ENCODE measurements at places on chromosomes 4 and X. TPM values are rescaled to one million over a fixed set of nuclear protein-coding genes. Genes with fewer than 3 reads are reported as not detected.

DNA sequence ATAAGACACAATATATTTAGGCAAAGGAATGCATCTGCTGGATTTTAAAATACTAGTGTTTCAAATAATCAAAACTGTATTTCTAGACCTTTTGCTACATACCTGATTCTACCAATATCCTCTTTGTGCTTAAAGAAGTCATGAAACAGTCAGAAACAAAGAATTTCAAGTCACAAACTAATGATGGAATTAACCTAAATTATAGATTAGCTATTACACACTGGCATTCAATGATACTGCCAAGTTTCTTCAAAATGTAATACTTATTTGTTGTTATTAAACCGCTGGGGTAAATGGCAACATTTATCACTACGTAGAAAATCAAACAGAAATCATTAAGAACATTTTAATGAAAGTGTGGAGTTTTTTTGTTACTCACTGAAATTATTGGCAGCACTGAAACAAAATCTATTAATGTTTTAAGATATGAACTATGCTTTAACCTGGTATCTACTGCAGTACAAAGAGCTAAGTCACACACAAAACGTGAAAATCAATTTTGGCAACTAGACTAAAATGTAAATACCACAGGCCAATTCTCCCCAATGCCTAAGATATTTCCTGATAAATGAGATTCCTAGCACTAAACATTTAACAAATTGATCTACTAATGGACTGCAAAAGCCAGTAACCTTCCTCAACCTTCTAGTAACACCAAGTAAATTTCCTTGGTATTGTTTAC, 19.4 kb downstream of the PDGFC start:
- DNase-seq, result no peak

- no peak for DNase-seq
Measured at GRCh38 chrX:71577682-71578081, 555 bp upstream of the GCNA start.

GRCh38 chrX:2185341-2186082, 315.3 kb downstream of the DHRSX start:
- DNase-seq, result no peak

DNA sequence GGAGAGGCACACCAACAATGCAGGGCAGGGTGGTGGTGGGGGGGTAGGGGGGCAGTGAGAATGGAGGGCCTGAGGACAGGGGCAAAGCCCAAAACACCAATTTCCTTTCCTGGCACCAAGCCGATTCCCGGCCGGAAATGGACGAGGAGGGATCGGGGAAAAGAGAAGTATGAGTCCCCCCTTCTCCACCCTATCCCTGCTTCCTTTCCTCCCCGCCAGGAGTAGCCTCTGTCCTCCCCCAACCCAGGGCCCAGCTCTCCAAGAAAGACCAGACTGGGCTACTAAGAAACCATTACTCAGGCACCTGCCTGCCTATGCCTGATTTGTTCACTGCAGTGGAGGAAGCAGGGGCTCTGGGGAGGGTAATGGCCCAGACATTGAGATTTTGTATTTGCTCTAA, 402 bp downstream of the CCDC120 start:
- DNase-seq, result no peak

DNA sequence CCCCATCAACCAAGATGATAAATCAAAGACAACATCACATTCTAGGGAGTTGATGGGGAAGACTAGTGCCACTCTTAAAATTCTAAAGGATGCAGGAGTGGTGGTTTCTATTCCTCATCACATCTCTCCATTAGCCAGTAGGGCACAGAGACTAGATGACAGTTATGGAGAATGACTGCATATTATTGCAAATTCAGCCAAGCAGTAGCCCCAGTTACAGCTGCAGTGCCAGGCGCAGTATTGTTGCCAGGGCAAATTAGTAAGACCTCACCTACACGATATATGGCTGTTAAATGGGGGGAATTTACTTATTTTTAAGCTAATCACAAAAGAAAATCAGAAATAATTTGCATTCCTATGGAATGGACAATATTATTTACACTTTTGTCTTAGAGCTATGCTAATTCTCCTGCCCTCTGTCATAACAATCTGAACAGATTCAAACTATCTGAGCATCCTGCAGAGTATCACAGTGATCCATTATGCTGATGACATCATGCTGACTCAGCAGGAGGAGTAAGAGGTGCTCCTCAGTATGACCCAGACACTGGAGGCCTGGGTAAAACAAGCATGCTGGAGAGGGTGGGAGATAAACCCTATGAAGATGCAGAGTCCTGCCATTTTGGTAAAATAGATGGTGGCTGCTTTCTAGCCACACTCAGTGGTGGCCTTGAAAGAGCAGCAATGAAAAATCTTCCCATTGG, 24.7 kb downstream of the ETNPPL start:
- DNase-seq, result no peak

GRCh38 chrX:143536176-143536575, 18.9 kb upstream of the SPANXN3 start:
- no peak for DNase-seq

DNA sequence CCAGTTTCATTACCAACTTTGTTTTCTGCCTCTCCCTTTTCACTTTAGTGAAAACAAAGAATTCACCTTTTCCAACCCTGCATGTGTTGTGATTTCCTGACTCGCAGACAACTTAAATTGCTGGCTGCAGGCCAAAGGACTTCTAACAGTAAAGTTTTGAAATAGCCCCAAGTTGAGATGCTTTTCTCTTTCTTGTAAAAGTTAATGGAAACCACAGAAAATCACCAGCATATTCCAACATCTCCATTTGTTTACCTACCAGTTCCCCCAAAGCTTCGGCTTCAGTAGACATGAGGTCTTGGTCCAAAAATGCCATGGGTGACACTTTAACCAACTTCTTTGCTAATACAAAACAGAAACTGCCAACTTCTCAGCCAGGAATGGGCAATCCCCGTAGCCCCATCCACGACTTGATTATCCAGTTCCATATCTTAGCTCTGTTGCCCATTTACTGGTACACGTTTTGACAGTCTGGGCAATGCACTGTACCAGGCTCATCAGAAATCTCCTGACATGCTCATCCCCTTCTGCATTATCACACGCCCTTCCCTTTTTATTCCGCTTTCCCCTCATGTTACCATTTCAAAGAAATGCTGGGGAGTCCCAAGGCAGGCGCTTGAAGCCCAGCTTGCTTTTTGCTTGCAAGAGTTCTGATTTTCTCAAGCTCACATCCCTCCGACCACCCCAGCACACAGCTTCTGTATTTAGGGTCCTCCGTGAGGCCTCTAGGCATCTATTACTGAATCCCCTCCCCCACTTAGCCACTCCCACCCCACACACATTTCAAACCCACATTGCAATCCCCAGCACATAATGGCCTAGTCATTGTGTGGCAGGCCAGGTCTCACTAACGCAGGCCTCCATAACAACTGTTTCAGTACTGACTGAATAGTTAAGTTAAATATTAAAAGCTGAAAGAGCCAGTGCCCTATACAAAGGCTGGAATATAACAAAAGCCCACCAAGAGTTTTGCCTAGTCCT, 137.9 kb upstream of the S100G start:
- DNase-seq, result no peak

DNA sequence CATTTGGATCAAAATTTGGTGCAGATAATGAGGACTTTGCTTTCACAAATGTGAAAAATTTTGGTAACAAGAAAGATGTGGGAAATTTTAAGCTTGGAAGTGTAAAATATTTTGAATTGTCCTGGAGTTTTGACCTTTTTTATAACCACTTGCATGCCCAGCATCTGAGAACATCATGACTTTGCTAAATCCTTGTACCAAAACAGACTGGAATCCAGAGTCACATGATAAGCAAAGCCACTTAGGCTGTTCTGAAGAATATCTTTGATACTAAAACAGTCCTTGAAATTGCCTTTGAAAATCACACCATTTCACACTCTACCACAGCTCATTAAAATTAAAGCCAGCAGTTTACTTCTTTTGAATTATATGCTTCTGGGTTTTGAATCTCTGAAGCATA, 2.5 kb upstream of the PPM1K start:
- no peak for DNase-seq

DNA sequence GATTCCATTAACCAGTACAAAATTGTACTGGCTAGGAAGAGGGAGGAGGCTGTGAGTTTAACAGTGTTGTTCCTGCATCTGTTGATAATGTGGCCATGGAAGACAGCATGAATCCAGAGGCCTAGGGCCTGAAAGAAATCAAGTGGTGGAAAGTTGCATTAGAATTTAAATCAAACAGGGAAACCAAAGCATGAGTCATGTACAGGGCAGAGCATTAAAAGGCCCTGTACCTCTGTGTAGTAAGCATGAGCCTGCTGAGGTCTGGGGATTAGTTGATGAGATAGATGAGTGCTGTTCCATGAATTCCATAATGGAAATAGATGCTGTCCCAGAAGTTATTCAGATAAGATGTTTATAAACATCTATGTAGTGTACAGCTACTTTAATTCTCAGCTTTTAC, 58.3 kb downstream of the MID1IP1 start:
- DNase-seq, result no peak

- no peak for DNase-seq
Measured at GRCh38 chrX:17397074-17397473, 22.1 kb downstream of the NHS start.

Gene SLC4A4
- 2.7 TPM for total RNA-seq

Gene PF4V1
- total RNA-seq, result not detected

Gene PSAPL1
- total RNA-seq, result not detected

Gene TRIM60
- total RNA-seq, result not detected

Gene CD38
- 15.3 TPM for total RNA-seq
